Stimulated activated CD4-positive, alpha-beta T cell treated with anti-CD3 and anti-CD28 coated beads, TNF-alpha, amount 100 ng/mL, for 24 hours (primary cell): ENCODE measurements at places on chromosomes 1 and 21.

DNA sequence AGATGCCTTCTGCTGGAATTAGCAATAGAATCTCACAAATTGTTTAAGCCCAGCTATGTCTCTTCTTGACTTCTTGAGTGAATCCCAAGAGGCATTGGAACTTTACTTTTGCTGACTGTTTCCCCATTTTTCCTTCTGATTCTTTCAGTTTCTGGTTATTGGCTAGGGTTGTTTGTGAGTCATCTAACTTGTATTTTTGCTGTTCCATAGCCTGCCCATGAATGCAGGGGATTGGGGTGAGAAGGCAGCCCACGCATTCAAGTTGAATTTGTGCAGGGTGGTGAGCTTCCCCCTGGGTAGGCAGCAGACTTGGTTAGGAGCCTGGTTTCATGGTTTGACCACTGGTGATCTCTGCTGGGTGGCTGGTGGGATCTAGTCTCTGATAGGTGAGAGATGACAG lies 10.4 kb upstream of the KLF17 start:
- DNase-seq: no peak

- DNase-seq: peak; percentile 31
Measured at GRCh38 chr1:17405898-17406759, 33.3 kb downstream of the RCC2 start.

DNA sequence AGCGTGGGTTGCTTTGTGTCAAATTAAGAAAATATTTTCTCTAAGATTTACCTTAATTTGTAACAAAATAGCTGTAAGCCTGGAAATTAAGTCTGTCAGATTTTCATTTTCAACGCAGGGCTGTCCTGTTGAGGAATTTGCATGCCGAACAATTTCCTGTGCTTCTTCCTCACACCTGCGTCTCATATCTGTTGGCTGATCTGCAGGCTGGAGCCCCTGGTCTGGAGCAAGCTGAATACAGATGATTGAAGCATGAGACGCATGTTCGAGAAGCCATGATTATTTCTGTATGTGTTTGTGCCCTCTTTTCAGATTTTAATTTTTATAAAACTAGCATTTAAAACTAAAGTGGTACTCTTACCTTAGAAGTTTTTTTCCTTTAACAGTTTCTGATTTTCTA lies 9.8 kb downstream of the MIXL1 start:
- no peak for DNase-seq

DNA sequence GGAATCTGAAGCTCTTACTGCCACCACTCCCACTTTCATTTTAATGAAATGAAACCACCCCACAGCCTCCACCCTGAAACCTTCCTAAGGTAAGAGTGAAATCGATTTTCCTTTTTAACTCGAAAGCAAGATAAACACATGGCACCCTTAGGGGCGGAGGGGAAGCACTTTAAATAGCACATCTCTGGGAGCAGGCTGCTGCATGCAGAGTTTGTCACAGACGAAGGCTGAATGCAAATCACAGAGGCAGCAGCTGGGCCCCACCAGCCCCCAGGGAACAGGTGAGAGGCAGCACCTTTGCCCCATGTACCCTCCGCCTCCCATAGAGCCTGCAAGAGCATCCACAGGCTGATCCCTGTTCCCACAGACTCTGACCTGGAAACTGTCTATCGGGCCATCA lies 60.0 kb upstream of the GRIK3 start:
- no peak for DNase-seq

- no peak for DNase-seq
Measured at GRCh38 chr1:7611421-7612010, 159.6 kb upstream of the VAMP3 start.

- DNase-seq: peak; percentile 23
Measured at GRCh38 chr1:20322825-20323612, 32.3 kb downstream of the VWA5B1 start.

- no peak for DNase-seq
Measured at GRCh38 chr1:246281639-246282038, 225.4 kb downstream of the SMYD3 start.

GRCh38 chr1:96362623-96363022 lies 359.0 kb upstream of the PTBP2 start:
- DNase-seq: no peak

DNA sequence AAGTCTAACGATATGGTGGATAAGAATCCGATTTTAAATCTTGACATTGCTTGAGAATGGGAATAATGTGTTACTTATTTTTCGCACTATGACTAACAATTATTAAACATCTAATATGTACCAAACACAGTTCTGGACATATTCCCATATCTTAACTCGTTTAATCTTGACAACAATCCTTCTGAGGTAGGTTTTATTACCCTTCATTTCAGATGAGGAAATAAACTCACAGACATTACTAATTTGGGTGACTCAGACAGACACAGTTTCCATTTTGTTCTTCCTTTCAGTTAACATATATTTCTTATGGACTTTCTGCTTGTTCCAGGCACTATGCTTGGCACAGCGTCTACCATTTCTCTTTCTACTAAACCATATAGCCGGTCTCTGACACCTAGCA lies 244.8 kb downstream of the SMYD3 start:
- no peak for DNase-seq

DNA sequence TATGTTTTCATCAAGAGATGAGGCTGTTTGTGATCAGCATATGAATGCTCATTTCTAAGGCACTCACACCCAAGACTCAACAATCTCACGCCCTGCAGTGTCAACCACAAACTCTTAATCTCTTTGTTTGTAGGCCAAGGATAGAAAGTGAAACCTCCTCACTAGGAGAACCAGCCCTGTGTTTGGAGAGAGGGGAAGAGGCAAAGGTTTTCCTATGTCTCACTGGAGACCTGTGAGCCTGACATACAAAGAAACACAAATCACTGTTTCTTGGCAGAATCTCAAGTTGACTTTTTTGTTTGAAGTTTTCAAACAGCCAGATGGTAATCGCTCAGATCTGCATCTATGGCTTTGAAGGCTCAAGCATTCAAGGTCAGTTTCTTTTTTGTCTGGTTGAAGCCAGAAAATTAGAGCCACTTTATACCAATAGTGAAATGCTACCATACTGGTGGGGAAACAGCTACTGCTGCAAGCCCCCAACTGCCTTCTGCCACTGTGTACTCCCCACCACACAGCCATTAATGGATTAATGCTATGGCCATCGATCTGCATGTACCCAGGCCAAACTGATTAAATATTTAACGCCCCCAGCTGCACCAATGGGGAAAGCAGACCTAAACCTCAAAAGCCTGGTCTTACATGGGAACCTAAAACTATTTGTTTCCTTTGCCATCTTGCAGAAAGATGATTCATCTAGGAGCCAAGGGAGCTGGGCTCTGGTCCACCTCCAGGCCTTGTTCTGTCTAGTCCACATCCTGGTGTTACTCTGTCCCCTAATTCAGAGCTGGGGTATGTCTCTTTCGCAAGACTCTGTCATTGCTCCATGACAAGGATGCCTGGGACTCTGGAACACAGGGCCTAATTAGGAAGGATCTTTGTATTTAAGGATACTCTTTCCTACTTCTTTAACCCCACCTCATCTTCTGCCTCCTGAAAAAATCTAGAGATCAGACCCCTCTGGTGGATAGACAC lies 16.3 kb downstream of the PDZK1 start:
- DNase-seq: peak; percentile 5

GRCh38 chr1:48969971-48970370 lies 193.3 kb upstream of the BEND5 start:
- DNase-seq: no peak

GRCh38 chr1:231460614-231461013 lies 38.5 kb upstream of the EGLN1 start:
- peak; percentile 42 for DNase-seq

GRCh38 chr1:239228451-239228850 lies 157.9 kb upstream of the CHRM3 start:
- no peak for DNase-seq

- DNase-seq: no peak
Measured at GRCh38 chr1:237211031-237211430, 169.0 kb downstream of the RYR2 start.

DNA sequence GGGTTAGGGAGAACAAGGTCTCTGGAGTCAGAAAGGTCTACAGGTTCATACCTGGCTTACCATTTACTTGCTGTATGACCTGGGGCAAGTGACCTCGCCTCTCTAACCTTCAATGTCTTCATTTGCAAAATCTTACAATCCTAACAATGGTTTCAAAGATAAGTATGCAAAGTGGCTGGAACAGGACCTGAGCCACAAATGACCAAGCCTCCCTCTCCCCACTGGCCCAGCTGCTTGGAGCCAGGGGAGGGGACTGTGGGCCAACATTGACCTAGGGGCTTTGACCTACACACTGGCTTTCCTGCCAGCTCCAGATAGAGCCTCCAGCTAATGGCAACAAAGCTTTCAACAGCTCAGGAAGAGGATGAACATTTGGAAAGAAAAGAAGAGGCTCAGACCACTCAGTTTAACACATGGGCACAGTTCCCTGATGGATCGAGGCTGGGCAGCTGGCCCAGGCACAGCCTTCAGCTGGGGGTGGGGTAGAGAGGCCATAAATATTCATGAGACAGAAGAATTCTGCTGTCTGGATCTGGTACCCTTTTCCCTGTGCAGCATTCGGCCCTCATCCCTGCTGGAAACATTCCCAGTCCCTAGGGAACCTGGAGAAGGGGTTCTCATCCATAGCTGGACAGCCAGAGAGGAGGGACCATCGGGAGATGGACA lies 12.9 kb downstream of the PTAFR start:
- no peak for DNase-seq

DNA sequence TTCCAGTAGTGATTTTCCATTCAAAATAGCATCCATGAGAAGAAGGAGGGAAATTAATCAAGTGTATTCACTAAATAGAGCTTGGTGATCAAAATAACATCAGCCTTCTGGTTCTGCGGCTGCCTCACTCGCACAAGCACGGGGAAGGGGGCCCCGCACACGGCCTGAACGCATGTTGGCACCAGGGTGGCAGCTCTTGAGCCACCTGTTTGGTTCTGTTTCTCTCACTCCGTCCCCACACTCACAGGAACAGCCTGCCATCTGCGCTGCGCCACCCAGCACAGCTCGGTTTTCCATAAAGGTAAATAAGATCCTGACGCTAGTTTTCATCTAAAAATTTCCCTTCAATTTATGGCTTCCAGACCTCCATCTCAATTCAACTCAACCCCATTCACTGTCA lies 49.4 kb downstream of the TIAM1 start:
- no peak for DNase-seq

- no peak for DNase-seq
Measured at GRCh38 chr1:207069061-207069460, 16.0 kb downstream of the PFKFB2 start.
